ENCODE measurements at places on chromosomes 1 and 21.
A peak's percentile ranks its signal among the peaks of the same experiment; 100 is the strongest.

DNA sequence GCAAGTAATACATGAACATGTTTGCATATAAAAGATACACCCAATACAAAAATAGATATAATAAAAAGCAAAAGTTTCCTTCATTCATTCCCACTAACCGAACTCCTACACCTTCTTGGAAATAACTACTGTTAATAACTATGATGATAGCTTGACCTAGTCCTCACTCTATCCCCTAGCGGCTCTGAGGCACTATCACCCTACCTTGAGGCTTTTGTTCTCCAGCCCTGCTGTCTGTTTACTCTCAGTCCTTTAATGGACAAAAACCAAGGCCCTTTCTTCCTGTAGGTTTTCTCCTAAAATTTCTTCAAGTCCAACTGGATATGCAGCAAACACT, 186.6 kb downstream of the SLC35F3 start:
- DNase-seq = no peak

DNA sequence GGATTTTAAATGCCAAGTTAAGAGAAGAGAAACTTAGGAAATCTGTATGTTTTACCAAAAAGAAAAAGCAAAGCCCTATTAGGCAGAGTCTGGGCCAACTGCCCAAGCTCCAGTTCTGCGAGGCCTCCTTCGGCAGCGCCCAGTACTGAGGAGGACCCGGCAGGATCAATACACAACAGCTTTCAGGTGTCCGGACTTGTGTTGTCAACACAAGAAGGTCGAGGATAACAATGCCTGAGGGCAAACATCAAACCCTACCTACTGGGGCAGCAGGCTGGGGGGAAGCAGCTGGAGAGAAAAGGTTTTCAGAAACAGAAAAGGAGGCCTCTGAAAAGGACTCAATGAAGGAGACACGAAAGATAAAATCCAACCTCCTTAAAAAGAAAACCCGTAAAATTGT, 98.1 kb upstream of the GJB5 start:
- DNase-seq = no peak

- DNase-seq = no peak
Observed at GRCh38 chr1:185864331-185864730, 130.1 kb downstream of the HMCN1 start.

- DNase-seq = no peak
Observed at GRCh38 chr1:58811303-58811702, 27.5 kb upstream of the JUN start.

GRCh38 chr1:23551849-23552248, 7.5 kb downstream of the ID3 start:
- DNase-seq = no peak

DNA sequence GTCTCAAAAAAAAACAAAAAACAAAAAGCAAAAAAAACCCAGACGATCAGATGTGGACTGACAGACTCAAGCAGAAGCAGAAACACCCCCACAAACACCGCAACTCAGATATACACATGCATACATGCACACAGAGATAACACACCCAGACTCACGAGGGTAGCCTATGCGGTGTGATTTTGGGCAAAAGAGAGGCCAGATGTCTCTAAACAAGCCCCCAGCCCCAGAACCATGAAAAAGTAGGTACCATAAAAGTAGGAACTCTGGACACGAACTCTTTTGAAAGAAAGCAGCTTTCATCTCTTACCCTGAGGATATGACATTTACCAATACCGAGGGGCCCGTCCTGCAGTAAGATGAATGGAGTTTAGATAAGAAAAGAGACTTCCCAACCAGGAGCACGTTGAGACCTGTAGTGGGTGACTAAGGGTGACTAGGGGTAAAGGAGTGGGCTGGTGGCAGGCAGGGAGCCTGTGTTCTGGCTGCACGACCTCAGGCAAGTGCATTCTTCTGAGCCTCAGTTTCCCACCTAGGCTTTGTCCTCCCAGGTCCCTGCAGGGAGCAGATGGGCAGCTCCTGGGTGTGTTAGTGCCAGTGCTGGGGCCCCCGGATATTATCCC, 1.5 kb upstream of the TINAGL1 start:
- DNase-seq = no peak

DNA sequence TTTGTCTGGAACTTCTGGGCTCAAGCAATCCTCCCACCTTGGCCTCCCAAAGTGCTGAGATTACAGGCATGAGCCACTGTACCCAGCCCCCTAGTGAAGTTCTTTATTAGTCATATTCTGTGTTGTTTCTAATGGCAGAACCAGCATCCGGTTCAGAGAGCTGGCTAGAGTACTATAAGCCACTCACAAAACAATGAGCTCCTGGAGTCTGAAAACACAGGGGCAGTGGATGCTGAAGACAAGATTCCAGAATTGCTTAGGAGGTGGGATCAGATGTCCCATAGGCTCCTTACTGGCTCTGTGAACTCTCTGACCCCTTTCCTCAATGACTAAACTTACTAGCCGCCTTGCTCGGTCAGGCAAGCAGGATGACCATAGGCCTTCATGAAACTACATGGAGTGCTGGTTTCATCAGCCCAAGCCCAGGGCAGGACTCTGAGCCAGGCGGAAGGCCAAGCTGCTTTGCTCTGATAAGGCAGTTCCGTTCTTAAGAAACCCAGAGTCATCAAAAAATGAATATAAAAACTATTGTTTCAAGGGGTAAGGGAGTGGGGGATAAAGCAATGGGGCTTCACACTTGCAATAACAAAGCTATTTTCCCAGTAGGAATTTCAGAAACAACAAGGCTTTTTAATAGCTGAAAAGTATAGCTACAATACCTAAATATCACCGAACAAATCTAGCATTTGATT, 8.1 kb downstream of the MTHFR start:
- DNase-seq = no peak

DNA sequence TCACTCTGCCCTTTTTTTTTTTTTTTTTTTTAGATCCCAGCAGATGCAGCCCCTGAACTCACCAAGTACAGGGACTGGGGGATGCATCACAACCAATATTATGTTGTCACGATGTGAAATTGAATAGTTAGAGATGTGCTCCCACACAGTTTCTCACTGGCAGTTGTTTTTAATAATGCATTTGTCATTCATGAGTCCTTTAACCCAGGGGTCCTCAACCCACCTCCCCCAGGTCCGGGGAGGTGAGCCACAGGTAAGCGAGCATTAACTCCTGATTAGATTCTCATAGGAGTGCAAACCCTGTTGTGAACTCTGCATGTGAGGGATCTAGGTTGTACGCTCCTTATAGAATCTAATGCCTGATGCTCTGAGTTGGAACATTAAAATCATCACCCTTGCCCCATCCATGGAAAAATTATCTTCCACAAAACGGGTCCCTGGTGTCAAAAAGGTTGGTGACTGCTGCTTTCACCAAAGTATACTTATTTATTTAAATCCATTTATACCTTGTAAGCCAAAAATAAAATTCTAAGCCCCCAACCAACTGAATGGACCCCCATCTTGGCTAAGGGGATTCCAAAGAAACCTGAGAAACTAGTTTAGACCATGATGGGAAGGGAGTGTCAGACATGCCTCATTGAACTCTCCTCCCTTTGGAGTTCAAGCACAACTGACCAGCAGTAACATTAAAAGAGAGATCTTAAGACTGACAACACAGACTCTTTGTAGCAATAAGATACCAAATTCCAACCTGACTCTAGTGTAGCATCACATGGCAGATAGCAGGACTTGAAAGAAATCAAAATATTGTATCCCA, 119.3 kb upstream of the ATP1A1 start:
- DNase-seq = no peak

- DNase-seq = no peak
Observed at GRCh38 chr1:175887521-175887920, 144.1 kb upstream of the TNR start.

DNA sequence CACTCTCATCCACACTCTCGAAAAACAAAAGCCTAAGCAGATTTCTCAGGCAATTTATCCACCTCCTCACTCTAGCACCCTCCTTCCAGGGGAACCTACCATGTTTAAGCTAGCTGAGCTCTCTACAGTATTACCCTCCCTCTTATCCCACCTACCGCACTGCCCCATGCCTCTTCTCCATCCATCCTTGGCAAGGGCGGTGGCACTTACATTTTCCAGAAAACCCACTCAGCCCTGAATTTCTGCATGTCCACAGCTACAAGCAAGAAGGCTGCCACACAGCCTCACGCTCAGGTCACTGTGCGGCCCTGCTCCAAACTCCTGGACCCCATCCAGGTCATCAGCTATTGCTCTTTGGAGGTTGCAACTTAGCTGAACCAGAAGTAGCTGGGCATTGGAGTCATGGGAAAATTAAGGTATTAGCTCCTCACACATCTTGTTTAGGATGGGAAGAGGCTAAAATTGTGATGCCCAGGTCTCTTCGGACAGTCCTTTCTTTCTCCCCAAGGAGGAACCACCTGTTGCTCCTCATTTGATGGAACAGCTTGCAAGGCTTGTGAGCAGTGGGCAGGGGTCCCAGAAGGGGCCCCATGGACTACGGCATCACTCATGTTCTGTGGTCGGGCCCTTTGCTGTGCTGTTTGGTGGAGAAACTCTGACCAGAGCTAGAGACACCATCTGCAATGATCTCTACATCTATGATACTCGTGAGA, 1.1 kb downstream of the KLHDC9 start:
- DNase-seq = no peak

DNA sequence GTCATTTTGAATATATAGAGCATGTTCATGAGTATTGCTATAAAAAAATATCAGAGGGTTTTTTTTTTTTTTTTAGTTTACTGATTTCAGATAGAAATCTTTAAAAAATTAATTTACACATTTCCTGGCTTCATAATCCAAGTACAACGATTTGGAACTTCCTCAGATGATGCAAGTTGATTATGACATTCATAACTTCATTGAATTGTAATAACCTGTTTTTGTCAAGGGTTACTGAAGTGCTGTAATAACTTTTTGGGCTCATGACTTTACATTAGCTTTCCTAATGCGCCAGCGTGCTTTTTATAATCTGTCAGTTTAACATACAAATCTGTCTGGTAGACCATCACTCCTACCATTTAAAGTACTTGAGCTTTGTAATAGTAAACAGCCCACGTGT, 81.3 kb downstream of the SASS6 start:
- no peak for DNase-seq

GRCh38 chr1:56534130-56534651, 45.2 kb downstream of the PLPP3 start:
- no peak for DNase-seq

DNA sequence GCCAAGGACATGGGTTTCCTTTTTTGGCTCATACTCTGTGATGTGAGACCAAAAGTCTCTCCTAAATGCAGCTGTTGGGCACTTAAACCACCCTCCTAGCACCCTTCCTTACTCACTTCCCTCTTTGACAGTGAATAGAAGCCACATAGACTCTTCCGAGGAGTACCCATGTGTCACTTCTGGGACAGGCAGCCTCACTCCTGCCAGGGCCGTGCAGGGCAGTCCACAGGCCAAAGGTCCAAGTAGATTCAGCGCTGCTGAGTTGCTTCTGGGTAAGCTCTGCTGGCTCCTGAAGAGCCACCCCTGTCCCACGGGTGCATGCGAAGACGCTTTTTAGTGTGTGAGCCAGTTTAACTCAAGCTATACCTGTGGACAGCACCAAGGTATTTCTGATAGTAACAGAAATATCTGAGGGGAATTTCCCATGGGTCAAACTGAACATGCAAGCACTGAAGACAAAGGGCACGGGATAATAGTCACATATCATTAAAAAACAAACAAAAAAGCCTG, 36.8 kb upstream of the BMP8B start:
- no peak for DNase-seq

GRCh38 chr1:240946926-240947325, 335.0 kb upstream of the GREM2 start:
- peak; percentile 23 for DNase-seq

DNA sequence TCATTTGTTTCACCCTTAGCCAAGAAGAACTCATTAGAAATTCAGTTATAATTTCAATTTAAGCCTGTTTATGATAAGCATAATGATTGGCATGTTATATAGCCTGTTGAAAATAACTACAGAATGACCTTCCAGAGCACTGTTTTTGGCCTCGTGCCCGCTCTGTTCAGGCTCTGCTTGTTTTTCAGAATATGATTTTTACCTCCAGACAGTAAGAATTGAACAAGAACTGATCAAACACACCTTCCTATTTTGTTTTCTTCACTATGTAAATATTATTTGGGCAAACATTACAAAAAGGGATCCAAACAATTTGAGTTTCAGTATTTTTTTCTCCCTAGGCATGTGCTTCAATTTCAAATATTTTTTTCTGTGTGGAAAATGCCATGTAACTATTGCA, 48.1 kb upstream of the ANGPTL1 start:
- DNase-seq = no peak

DNA sequence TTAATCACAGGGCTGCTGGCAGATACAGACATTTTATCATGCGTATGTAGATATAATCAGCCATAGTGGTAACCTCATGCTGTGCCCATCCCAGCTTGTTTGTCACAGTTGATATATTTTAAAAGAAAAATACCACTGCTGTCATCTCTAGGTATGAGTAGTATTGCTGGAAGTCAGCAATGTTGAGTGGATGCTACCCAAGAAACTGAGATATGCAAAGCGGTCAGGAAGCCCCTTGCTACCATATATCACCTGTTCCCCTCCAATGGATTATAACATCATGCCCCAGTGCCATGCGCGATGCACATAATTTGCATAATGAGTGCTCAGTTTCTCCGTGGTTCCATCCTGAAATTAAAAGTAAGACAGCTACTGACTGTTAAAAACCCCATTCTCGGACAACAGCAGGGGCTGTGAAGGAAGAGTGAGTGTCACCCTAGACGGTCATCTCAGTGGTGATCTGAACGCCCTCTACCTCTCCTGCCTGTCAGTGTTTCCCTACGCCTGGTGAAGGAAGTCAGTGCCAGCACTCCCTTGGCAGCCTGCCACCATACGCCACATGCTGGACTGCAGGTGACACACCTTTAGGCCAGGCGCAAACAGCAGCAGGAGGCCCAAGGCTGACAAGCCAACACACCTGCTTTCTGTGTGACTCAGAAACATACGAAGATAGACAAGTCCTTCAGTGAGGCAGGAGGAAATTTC, 2.7 kb downstream of the IL10RB start:
- DNase-seq = no peak

GRCh38 chr1:225608014-225608796, 44.7 kb downstream of the ENAH start:
- no peak for DNase-seq

GRCh38 chr21:39669976-39670661, 57.4 kb downstream of the B3GALT5 start:
- no peak for DNase-seq

- DNase-seq = no peak
Observed at GRCh38 chr1:238029126-238029525, 138.4 kb upstream of the ZP4 start.

DNA sequence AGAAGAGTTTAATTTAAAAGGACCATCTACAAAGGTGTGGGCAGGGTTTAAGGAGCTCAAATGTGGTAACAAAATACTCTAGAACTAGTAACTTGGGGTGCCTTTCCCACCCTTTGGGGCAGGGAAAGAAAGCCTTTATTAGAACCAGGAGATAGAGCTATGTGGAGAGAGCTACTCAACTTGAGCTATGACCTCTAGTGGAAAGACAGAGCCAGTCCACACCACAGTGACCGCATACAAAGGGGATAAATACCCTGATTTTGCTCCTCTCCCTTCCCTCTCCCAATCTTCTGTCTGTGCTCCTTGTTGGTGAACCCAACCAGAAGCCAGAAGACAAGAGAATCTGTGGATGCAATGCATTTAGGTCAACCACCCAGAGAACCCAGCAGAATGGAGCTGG, 54.4 kb upstream of the JAK1 start:
- no peak for DNase-seq

All from AG09319 (cell line).